ENCODE measurements at places on chromosomes 6 and 20.

GRCh38 chr20:1466211-1467081 lies at the start of gene NSFL1C:
TSS of gene NSFL1C (minus strand) at chr20:1466849. CDS start at chr20:1466824, 25 bp downstream.
- DNase-seq: peak; percentile 82

DNA sequence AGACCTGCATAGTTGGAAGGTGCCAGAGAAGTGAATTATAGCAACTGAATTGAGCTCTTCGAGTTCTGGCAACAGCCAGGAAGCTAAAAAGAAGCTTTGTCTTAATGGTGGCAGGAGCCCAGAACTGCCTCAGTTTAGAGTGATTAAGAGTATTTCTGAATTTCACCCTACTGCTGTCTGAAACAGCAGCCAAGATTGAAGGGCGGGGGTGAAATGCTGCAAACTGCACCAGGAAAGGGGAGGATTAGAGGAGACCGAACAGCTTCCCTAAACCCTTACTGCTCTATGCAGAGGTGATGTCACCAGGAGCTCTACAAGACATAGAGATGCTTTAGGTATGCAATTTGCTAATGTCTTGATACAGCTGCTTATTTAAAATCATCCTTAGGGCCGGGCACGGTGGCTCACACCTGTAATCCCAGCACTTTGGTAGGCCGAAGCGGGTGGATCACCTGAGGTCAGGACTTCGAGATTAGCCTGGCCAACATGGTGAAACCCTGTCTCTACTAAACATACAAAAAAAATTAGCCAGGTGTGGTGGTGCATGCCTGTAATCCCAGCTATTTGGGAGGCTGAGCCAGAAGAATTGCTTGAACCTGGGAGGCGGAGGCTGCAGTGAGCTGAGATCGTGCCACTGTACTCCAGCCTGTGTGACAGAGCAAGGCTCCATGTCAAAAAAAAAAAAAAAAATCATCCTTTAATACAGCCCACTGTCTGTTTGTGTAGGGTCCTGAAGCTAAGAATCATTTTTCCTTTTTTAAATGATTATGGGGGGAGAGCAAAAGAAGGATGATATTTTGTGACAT lies 91.7 kb upstream of the IYD start:
- no peak for DNase-seq

DNA sequence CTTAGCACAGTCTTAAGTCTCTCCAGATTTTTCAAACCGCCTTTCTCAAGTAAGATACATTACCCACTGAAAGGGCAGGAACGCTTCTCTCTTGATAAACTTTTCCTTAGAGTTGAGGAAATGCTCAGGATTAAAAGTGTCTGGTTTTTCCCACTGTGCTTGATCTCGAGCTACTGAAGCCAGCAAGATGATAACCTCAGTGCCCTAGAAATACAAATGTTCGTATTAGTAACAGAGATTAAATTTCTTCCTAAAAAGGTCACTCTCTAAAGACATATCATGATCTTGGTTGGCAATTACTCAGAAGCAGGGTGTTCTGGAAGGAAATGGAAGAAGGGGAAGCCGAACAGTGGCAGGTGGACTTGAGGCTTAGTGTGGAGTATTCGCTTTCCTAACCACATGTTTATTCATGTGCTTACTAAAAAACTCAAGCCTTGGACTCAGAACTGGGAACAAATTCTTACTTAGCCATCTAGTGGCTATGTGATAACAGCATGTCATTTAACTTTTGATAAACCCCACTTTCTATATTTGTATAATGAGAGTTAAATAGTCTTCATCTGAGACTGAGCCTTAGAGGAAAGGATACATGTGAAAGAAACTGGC lies 20.1 kb downstream of the C6orf141 start:
- DNase-seq: no peak

GRCh38 chr6:4157506-4157905 lies 22.1 kb upstream of the ECI2 start:
- DNase-seq: no peak

- no peak for DNase-seq
Observed at GRCh38 chr20:56360908-56361205, 2.1 kb downstream of the FAM210B start.

DNA sequence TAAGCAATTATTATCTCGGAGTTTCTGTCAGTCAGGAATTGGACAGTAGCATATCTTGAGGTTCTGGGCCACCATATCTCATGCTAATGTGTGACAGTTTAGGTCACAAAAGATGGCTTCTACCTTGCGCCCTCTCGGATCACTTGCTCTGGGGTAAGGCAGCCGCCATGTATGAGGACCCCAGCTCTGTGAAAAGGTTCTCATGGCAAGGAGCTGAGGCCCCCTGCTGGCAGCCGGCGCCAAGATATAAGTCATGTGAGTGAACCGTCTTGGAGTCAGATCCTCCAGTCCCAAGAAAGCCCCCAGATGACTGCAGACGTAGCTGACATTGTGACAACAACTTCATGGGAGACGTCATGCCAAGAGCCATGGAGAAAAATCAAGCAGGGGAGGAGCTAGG lies 670.8 kb downstream of the KIF16B start:
- no peak for DNase-seq

GRCh38 chr6:126118058-126118755 lies 131.9 kb downstream of the TRMT11 start:
- no peak for DNase-seq

- DNase-seq: no peak
Observed at GRCh38 chr6:56821005-56821432, 133.9 kb upstream of the BEND6 start.

DNA sequence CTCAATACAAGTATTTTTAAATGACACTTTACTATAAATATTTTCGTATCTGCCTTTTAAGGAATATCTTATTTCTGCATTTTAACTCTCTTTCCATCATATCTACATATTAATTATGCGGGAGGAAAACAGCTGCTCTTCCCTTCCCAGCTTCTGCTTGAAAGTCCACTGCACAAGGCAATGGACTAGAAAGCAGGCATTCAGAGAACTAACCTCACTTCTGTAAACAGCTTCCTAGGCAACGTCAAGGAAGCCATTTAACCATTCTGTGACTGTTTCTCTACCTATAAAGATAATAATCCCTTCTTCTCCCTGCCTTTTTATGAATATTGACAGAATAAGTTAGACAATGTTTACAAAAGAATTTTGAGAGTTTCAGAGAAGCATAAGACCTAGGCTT lies 319.4 kb downstream of the BTBD9 start:
- DNase-seq: no peak

DNA sequence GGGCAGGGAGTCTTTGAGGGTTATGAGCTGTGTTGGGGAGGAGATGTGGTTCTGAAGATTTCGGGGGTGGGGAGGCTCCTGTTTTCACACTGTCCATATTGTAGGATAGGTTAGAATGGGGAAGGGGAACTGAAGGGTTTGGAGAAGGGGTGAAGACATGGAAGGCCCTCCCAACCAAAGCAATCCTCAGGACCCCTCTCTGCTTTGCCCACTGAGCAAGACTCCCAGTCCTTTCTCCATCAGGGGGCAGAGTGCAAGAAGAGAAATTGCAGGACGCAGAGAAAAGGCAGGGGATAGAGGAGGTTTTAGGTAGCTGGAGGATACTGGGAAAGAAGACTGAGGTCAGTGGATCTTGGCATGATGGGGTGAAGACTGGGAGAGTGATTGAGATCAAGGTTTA lies 3.9 kb downstream of the SYNGAP1 start:
- no peak for DNase-seq

- DNase-seq: no peak
Observed at GRCh38 chr6:169078399-169079145, 175.1 kb downstream of the THBS2 start.

DNA sequence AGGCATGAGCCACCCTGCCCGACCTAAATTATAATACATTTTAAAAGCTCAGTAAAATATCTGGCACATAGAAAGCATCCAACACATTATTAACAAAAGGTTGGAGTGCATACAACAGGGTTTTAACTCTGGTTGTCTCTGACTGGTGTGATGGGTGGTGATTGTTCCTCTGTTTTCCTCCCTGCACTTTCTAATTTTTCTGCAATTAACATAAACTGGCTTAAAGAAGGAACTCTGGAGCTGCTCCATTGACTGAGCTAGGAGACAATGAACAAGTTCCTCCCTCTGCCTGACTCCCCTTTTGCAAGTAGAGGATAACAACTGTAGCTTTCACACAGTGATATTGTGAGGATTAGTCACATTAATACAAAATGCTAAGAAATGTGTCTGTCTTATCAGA lies 48.5 kb upstream of the SIRPG start:
- no peak for DNase-seq

DNA sequence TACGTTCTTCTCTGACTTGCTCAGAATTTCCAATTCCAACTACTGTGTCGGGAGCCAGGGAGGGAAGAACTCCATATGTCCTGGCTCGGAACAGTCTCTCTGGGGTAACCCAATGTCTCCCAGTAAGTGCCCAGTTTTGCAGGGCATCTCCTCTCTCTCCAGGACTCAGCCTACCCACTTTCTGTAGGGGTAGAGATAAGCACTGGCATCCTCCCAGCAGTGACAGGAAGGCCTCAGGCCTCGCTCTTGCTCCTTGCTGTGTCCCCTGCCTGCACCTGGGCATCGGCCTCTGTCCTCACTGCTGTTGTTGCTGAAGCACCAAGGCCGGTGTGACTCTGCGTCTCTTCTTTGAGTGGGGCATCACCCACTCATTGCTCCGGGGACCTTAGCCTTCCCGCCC lies 388.9 kb upstream of the JARID2 start:
- DNase-seq: no peak

- DNase-seq: no peak
Observed at GRCh38 chr6:52243282-52243893, 912 bp downstream of the IL17F start.

Measured in AML-193 (cell line).